HTR-8/SVneo (cell line): ENCODE measurements at places on chromosomes 11 and 22.

- DNase-seq, result peak; percentile 55
Observed at GRCh38 chr11:77472991-77473800, 698 bp downstream of the PAK1 start.

DNA sequence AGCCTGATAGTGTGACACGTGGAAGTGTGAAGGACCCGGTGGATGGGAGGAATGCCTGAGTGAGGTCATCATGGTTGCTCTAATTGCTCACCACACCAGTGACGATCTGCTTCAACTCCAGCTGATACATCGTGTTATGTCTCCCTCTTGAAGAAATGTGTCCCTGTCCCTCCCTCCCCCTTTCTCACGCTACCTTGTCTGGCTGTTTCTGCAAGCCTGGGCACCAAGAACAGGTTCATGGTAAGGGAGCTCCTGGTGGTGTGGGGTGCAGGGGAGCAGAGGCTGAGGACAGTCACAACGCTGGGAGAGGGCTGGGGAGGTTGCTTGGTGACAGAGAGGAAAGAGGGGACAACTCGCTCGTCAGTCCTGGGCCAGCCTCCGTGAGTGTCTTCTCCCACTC lies 413.4 kb downstream of the SOX6 start:
- no peak for DNase-seq

- DNase-seq, result no peak
Observed at GRCh38 chr22:25390297-25391240, 171.1 kb downstream of the CRYBB2 start.

- DNase-seq, result no peak
Observed at GRCh38 chr22:45597460-45598192, 74.0 kb upstream of the ATXN10 start.

DNA sequence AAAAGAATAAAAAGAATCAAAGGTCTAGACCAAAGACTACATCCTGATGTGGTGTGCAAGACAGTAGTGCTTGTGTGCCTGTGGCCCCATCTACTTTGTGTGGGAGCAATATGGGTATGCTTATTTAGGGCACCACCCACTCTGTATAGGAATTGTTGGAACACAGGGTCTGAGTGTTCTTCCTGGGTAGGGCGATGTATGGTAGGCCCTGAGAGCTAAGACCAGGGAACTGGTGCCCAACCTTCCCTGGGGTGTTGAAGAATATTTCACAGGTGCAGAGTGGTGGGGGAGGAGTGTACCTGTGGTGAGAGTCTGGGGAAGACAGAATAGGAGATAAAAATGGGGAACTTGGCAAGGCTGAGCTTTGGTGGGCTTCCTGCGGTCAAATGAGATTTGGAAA lies 41.9 kb downstream of the MICAL2 start:
- DNase-seq, result no peak

- peak; percentile 26 for DNase-seq
Observed at GRCh38 chr11:100890789-100891188, 203.7 kb downstream of the ARHGAP42 start.

DNA sequence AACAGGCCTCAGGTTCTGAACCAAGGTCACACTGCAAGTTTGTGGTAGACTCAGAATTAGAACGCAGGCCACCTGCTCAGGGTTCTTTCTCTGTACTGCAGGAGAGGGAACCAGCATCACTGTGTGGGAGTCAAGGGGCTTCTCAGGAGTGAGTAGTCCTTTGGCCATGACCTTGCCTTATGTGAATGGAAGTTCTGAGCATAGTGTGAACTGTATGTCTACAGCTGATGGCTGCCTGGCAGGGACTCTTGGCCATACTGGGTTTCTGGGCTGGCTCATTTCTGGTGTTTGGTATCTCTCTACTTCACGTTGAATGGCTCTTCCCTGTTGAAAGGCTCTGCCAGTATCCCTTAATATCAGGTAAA lies 40.1 kb upstream of the TUB start:
- no peak for DNase-seq

DNA sequence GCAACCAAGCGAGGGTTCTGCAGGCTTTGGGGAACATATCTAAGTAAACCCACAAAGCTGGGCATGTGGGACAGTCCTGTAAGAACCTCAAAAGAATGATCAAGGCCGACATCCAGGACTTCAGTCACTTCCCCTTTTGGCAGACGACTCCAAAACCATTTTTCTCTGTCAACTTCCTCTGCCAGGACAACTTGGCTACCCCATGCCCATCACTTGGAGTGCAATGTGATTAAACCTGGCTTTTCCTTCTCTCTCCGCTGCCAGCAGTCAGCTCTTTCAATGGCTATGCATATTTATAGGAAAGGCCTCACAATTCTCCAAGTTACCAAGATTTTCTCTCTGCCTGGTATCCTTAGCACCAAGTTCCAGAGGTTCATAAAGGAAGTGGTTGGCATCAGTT lies 78.9 kb downstream of the C11orf58 start:
- no peak for DNase-seq

DNA sequence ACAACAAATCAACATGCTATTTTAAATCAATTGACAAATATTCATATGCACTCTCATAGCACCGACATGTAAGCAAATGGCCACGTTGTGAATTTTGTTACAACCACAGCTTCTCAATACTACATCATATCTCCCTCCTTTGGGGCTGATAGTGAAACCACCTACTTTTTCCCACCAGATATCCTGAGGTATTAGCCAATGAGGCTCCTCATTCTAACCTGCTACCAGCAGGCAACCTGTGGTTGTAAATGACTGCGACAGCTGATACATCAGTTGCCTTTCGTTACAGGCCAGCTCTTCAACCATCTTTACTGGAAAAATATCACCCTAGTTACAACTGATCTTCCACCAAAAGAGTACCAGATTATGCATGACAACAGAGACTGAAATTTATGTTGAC lies 3.7 kb upstream of the XKR3 start:
- DNase-seq, result no peak

- no peak for DNase-seq
Observed at GRCh38 chr22:46774253-46774979, 12.0 kb downstream of the TBC1D22A start.

DNA sequence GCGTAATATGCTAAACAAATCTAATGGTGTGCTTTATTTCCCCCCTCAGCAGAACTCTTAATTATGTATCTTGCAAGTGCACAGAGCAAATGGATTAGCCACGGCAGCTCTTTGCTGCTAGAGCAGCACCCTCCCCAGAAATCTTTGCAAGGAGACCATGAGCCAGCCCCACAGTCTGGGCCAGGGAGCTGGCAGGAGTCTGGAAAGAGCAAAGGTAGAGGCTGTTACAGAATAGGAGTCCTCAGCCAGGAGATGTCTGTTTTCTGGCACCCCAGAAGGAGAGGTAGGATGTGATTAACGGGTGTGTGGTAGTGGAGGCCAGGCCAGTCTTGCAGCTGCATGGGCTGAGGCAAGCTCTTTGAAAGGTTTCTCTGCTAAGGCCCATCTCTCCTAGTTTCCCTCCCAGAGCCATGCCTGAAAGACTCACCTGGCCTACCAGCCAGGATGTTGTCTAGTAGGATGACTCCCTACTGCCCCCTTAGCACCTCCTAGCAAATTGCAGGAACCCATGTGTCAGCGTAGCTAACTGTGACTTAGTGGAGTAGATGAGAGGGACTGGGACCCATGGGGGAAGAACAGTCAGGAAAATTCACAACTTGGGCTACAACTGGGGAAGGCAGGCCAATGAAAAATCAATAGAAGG lies 557.2 kb downstream of the BUD13 start:
- DNase-seq, result no peak

GRCh38 chr11:86629045-86629706 lies 43.2 kb downstream of the ME3 start:
- DNase-seq, result no peak

DNA sequence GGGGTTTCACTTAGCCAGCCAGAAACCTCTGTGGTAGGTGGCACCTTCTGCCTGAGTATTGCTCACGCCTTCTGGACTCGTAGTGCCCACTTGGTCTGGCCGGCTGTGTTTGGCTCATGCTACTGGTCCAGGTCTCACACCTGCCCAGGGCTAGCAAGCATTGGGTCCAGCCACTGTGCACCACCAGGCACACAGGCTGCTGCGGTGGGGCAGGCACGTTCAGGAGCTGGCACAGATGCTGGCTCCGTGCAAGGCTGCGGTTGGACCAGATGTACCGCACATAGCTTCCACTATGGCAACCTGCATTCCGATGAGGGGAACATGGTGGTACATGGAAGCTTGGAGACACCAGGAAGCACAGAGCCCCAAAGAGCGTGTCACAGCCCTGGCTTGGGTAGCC lies 34.8 kb upstream of the EXPH5 start:
- no peak for DNase-seq

DNA sequence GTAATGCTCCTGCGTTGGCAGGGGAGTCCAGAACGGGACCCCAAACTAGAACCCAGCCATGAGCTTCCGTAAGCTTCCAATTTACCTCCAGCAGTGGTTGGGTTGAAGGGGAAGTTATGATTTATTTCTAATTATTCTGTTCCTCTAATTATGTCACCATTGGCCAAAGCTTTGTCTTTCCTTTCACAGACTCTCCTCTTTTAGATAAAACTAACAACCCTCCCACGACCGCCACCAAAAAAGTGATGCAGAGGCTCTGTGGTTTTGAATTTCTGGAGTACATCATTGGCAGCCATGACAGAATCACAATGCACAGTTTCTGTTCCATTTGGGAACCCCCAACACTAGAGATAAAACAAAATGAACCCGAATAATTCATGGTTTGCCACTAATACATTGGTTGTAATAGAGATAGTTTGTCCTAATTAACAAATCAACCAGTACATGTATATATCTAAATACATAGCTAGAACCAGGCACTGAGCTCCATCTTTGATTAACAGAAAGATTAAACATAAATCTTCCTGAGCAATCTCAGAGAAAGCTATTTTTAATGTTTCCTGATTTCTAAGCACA lies 64.3 kb downstream of the ETS1 start:
- no peak for DNase-seq

DNA sequence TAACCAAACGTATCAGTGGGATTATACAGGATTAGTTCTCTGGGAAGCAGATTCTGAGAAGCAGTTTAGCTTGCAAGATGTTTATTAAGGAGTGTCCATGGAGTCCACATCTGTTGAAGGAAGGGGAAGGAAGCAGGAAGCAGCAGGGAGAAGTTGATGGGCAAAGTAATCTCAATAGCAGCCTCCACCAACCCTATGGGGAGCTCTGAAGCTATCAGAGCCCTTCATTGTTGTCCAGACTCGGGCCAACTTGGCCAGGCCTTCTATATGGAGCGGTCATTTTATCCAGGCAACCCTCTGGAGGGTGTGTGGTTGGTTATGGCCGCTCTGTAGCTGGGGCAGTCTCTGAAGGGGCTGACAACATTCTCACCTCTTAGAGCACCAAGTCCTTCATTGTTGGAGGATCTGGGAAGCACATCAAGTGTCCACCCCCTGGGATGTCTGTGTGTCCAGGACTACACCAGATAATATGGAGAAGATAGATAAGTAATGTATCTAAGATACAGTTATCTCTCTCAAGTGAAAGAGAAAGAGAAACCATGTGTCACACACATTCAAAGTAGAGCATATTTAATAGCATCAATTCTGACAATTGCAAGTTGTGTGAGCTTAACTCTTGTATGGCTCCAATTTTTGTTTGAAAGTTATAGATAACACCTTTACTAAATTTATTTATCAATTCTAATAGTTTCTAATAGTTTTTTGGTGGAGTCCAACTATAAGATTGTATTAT lies 101.7 kb upstream of the TRIM77 start:
- DNase-seq, result no peak

DNA sequence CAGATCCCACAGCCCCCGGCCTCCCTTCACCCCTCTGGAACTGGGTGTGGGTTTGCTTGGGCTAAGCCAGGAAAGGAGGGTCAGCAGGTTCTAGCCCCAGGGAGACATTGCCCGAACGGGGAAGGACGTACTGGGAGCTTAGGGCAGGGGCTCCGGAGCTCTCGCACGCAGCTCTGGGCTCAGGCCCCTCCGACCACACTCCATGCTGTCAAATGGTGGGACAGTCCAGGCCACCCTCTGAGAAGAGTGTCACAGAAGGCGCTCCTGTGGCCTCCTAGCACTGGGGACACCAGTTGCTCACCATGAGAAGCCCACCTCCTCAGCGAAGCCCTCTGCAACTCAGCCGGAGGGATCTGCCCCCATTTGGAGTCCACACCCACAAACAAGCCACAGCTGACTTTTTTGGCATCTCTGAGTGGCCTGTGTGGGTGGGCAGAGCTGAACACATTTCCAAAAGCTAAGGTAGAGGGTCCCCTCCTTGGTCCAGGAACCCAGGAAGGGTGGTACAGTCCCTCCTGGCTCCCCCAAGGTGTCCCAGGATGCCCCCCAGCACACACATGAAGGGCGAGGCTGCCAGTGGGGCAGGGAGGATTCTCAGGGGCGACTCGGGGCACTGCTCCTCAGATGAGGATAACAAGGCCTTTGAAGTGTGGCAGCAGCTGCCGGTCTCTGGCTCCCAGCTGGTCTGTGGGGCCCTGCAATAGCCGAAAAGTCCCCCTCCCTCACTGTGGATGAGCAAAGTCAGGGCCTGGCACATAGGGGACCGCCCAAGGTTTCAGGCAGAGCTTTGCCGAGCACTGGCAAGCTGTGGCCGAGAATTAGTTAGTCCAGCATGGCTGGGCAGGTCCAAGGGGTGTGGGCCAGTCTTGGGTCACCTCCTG lies 13.0 kb upstream of the TEF start:
- DNase-seq, result no peak

- no peak for DNase-seq
Observed at GRCh38 chr22:35631597-35631996, 14.5 kb upstream of the MB start.

DNA sequence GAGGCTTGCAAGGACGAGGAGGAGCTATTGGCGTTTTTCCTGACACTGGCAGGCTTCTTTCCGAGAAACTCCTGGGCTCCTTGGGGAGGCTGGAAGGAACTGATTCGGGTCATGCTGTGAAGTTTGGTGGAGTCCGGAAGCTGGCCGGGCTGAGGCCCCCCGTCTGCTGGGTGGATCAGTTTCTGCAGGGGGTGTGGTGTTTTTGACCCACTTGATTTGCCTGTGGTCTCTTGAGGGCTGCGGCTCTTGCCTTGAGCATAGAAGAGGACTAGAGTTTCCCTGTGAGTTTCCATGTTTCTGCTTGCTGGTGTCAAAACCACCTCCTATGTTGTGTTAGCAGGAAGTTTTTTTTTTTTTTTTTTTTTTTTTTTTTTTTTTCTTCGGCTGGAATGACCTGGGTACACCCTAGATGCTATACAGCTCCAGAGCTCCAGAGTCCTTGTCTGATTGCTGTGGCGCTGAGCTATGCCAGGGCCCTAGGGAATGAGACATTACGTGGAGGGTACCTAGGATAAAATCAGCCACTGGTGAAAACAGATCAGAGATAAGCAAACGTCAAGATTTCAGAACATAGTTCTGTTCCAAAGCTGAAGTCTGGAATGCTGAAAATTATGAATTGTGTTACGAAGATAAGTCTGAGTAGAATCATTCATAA lies 728 bp downstream of the TBC1D22A start:
- no peak for DNase-seq

DNA sequence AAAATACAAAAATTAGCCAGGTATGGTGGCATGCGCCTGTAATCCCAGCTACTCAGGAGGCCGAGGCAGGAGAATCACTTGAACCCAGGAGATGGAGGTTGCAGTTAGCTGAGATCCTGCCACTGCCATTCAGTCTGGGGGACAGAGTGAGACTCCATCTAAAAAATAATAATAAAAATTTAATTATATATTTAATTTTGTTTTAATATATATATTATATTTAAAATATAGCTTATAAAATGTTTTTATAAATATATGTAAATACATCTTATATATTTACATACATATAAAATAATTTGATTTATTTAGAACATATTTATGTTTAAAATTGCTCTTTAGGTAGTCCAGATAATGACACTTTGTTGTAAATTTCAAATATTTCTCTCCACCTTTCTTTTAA lies 82.9 kb downstream of the SPON1 start:
- DNase-seq, result no peak
